ENCODE measurements at places on chromosomes 5 and 9.
A peak's percentile ranks its signal among the peaks of the same experiment; 100 is the strongest.

DNA sequence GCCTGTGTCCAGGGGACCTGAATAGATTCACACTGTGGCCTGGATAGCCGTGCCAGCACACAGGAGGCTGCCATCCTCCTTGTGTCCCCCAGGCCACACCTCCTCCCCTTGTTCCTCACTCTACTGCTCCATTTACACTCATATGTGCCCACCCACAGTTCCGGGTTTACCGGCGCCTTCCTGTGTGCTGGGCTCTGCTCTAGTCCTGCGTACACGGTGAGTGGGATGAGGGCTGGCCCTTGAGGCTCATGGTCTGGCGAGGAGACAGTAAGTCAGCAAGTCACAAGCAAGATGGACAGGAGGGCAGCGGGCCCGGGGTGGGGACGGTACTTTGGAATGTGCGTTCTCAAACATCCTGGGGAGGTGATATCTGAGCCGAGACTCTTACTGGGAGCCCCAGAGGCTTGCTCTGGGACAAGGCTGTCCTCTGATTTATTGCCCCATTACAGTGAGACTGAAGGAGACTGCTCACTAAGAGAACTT, 32.4 kb upstream of the NXNL2 start:
- DNase-seq = no peak

DNA sequence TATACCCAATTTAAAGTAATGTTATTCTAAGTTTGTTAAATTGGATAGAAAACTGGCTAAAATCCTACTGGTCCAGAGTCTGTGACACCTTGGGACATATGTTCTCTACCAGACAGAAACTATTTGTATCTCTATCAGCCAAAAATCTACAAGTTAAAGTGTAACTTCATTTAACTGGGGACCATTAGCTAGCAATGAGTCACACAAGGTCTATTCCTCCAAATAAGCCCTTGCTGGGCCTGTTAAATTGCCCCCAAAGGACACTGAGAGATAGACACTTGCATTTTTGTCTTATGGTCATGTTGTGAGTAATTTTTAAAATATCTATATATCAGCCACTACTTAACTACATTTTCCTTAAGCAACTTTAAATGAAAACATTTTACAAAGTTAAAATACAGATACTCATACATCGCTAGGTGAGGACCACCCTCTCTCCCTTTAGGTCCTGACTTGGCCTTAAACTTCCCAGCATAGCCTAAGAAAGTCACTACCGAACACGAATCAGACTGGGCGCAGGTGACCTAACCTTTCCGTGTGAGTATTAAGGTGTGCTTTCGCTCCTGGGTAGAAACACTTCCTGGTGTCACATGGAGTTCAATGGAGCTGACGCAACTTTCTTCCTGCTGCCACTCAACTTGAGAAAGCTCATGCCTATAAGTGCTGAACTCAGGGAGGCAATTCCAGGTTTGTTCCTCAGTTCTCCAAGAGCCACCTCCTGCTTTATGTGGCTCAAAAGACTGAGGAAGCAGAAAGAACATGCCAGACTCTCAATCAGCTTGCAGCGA, 249.1 kb downstream of the DIRAS2 start:
- DNase-seq = no peak

GRCh38 chr5:145800181-145800580, 35.0 kb downstream of the PRELID2 start:
- no peak for DNase-seq

- DNase-seq = peak; percentile 86
Measured at GRCh38 chr9:130936285-130937117, 2.5 kb downstream of the FIBCD1 start.

GRCh38 chr5:124399426-124399961, 346.9 kb downstream of the ZNF608 start:
- no peak for DNase-seq

GRCh38 chr9:125803526-125803925, 56.4 kb downstream of the PBX3 start:
- DNase-seq = no peak

GRCh38 chr9:89160806-89161205, 17.8 kb downstream of the SHC3 start:
- no peak for DNase-seq

DNA sequence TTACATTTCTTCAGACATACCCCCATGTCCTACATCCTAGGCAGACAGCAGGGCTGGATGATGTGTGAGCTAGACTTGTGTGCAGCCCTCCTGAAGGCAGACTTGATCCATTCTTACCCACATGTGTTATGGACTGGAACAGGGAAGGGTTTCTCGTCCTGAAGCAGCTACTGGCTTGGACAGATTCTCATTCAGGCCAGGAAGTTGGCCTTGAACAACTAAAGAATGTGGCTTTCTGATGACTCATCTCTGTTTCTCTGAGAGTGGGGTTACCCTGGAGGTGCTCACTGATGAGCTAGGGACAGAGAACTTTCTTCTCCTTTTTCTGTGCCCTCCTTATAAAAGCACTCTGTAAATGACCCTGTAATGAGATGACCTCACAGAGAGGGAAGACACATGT, 246.5 kb downstream of the PCSK5 start:
- peak; percentile 26 for DNase-seq

- DNase-seq = no peak
Measured at GRCh38 chr5:152864991-152865390, 459.9 kb upstream of the NMUR2 start.

DNA sequence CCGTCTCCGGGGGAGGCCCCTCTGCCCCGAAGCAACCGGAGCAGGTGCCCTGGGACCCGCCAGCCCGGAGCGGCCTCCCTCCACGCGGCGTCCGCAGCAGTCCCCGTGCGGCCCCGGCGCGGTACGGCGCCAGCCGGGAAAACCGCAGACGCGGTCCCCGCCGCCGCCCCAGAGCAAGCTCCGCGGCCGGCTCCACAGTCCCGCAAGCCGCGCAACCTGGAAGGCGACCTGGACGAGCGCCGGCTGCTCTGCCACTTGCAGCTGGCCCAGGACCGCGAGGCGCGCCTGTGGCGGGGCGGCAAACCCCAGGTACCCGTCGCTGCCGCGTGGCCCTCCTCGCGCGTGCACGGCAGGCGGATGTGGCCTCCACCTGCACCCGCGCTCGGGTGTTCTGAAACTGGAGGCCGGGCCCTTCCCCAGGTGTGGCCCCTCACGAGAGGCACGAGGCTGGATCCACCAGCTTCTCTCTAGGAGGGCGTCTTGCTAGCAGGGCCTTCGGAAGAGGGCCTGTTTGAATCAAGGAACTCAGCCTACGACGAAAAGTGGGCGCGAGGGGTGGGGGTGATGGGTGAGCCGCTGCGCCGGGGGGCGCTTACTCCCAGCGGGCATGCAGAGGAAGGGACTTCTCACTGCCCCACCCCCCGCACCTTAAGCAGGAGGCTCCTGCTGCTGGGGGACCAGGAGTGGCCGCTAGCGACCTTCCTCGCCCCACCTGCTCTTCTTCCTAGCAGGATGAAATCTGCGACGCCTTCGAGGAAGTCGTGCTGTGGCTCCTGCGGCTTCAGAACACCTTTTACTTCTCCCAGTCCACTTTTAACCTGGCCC, 602 bp downstream of the CCNI2 start:
- DNase-seq = no peak

DNA sequence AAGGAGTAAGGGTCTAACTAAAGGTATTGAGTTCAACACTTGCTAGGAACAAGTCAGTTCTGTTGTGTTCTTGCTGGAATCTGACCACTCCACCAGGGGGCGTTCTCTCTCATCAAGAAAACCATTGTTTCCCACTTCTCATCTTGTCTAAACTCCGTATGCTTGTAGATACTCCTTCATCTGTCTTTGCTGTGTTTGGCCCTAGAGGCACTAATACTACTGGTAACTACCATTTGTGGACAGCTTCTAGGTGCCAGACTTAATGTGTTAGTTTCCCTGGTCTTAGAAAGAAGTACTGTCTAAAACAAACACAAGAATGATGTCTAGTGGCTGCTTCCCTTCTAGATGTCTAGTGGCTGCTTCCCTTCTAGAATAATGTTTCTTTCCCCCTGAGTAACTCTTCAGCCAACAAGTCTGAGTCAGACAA, 18.7 kb upstream of the PTPDC1 start:
- peak; percentile 76 for DNase-seq

GRCh38 chr5:10295619-10296326, 11.9 kb downstream of the CMBL start:
- no peak for DNase-seq

GRCh38 chr9:37341704-37342103, 80.8 kb upstream of the GRHPR start:
- no peak for DNase-seq

All from GM03348 (cell line).